ENCODE measurements at places on chromosomes 5 and 9.

GRCh38 chr9:12923468-12924009, 148.7 kb downstream of the LURAP1L start:
- DNase-seq: no peak

DNA sequence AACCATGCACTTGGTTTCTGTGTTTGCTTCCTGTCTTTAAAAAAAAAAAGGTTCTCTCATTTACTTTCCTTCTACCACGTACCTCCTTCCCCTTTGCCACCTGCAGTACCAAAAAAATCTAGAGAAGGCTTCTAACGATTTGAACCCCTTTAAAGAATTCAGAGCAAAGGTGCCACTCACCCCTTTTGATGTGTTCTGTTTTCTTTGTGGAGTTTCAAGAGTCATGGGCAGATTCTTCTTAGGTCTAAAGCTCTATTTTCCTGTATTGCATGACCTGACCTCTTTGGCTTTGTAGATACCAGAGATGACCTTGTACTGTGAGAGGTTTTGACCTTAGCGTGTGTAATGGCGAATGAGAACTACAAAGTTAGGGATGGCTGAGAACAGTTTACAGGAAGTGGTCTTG, 29.0 kb downstream of the TXNDC8 start:
- DNase-seq: no peak

DNA sequence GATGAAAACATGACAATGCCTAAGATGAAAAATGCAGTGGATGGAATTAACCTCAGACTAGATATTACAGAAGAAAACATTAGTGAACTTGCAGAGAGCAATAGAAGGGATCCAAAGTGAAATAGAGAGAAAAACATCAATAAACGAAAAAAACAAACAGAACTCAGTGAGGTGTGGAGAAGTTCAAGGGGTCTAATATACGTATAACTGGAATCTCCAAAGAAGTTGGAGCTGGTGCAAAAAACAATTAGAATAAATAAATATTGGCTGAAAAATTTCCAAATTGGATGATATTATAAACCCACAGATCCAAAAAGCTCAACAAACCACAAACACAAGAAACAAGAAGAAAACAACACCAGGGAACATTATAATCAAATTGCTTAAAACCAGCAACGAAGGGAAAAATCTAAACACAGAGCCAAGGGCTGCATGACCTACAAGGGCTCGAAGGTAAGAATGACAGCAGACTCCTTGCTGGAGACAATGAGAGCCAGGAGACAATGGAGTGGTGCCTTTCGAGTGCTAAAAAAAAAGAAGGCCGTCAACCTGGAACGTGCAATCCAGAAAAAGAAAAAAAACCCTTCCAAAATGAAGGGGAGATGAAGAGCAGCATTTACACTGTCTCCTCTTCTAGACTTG, 11.8 kb downstream of the FAM163B start:
- DNase-seq: no peak

- DNase-seq: no peak
Observed at GRCh38 chr5:89396278-89396954, 513.4 kb upstream of the MEF2C start.

- peak; percentile 34 for DNase-seq
Observed at GRCh38 chr9:129932303-129933151, 97.3 kb downstream of the USP20 start.

DNA sequence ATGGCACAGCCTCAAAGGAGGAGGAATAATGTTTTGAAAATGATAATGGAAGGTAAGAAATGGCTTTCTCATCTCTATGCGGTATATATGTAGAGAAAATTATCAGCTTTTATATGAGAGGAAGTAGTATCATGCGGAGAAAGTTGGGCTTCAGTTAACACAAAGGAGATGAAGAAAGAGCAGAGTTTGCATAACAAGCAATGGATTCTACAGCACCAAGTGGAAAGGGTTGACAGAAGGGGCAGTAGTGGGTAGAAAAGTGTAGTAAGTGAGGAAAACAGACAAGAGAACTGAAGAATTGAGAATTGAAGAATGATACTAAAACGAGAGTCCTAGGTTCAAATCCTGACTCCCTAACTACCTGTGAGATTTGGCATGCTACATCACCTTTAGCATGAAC, 51.0 kb downstream of the GNG10 start:
- no peak for DNase-seq

DNA sequence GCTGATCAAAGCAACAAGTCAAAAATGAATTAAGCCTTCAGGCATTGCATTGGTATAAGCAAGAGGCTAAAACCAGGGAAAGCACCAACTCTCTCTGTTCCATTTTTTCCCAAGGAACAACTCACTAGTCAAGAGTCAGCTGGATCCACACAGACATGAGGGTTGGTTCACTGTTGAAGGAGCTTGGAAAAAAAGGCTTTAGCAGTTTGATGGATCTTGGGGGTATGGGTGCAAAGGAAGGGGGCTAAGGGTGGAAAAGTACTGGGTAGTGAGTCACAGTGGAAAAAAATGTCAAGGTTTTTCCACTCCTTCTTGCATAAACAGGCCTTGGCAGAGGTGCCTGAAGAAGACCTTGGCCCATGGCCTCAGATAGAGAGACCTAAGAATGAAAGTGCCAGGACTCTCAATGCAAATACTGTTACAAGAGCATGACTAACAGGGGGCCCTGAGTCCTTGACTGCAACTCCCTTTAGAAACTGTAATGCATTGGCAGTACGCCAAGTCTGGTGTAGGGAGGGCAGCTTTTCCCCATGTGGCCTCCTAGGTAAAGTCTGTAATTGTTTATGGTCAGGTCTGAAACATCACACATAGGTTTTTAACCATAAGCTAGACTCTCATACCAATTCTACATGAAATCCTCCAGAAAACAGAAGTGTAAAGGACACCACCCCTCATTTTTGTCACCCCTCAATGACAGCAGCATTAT, 23.7 kb downstream of the ACTL7A start:
- peak; percentile 47 for DNase-seq

DNA sequence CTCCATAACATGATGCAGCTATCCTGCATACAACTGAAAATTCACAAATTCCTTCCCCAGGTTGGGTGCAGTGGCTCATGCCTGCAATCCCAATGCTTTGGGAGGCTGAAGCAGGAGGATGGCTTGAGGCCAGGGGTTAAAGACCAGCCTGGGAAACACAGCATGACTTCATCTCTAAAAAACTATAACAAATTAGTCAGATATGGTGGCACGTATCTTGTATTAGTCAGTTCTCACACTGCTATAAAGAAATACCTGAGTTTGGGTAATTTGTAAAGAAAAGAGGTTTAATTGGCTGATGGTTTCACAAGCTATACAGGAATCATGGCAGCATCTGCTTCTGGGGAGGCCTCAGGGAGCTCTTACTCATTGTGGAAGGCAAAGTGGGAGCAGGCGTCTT, 56.4 kb upstream of the DAPK1 start:
- no peak for DNase-seq

DNA sequence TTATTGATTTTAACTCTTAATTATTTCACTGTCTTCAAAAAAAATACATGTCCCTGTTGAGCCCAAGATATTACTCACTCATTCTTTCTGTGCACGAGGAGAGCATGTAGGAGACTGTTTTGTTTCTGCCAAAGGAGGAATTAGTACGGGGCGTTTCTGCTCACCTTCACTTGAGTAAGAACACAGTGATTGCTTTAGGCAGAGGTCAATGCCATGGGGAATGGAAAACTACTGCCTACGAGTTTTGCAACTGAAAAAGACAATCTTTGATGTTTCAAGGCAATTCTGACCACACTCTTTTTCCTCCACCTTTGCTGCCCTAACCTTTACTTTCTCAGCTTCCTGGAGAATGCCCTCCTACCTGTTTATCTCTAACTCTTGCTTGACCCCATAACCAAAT, 109.4 kb downstream of the CCDC192 start:
- no peak for DNase-seq

- no peak for DNase-seq
Observed at GRCh38 chr9:134187891-134188385, 23.6 kb upstream of the RNU6ATAC start.

- DNase-seq: no peak
Observed at GRCh38 chr5:167939686-167940085, 351.8 kb upstream of the WWC1 start.

All from stimulated activated naive B cell treated with anti-CD40 and anti-IgM and Interleukin-4, amounts not matched to agents 10 μg/mL and 1 μg/mL and 100 μg/mL, for 72 hours (primary cell).